ENCODE measurements at places on chromosomes 3 and 15. TPM values are rescaled to one million over a fixed set of nuclear protein-coding genes. Genes with fewer than 3 reads are reported as not detected.

DNA sequence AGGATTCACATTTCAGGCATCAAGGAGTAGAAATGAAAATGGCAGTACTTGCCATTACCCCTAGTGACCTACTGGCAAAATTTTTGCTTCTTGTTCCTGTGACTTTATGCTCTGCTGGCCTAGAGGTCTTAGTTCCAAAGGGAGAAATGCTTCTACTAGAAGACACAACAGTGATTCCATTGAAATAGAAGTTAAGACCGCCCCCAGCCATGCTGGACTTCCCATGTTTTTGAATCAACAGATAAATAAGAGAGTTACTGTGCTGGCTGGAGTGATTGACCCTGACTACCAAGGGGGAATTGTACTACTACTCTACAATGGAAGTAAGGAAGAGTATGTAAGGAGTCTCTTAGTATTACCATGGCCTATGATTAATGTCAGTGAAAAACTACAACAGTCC is 196.2 kb upstream of the AZI2 start:
- no peak for DNase-seq

SERPINI2 gene
- 0.40 TPM for total RNA-seq

GRCh38 chr15:39663704-39664250 is 82.9 kb downstream of the THBS1 start:
- no peak for DNase-seq

DNA sequence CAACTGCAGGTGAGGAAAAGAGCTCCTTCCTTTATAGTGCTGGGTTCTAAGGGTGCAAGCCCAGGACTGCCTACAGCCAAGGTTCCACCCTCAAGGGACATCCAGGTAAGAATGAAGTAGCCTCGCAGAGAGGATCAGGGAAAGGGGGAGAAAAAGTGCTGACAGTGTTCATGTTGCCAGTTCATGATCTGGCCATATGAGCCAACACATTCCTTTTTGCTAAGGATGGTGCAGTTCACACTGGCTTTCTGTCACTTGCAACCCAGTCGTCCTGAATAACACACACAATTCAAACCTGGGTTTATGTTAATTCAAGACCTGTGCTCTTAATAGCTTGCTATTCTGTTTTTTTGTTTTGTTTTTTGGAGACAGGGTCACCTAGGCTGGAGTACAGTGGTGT is 9.0 kb downstream of the CLN6 start:
- no peak for DNase-seq

DNA sequence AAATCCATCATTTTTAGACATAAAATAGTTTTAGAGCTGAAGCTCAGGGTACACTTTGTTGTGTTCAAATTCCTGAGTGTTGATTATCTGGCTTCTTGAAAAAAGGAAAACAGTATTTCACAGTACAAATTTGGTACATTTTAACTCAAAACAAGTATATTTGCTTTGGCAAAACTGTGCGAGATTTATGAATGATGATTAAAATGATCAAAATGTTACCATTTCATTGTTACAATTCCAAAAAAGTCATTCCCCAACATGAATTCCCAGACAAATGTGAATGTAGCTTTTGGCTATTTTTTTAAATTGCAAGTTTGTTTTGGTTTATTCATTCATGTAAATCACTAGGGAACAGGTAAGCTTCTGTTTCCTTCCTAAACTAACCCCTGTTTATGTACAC is 347.4 kb upstream of the DCBLD2 start:
- no peak for DNase-seq

TRIM59 gene
- 0.19 TPM for total RNA-seq

GLDN gene
- total RNA-seq: 9.1 TPM

PCOLCE2 gene
- total RNA-seq: 52.7 TPM

COL6A6 gene
- 1.7 TPM for total RNA-seq

- DNase-seq: no peak
Measured at GRCh38 chr15:69548395-69549180, 96.0 kb downstream of the RPLP1 start.

- DNase-seq: no peak
Measured at GRCh38 chr15:65819563-65819960, 27.5 kb upstream of the DENND4A start.

DNA sequence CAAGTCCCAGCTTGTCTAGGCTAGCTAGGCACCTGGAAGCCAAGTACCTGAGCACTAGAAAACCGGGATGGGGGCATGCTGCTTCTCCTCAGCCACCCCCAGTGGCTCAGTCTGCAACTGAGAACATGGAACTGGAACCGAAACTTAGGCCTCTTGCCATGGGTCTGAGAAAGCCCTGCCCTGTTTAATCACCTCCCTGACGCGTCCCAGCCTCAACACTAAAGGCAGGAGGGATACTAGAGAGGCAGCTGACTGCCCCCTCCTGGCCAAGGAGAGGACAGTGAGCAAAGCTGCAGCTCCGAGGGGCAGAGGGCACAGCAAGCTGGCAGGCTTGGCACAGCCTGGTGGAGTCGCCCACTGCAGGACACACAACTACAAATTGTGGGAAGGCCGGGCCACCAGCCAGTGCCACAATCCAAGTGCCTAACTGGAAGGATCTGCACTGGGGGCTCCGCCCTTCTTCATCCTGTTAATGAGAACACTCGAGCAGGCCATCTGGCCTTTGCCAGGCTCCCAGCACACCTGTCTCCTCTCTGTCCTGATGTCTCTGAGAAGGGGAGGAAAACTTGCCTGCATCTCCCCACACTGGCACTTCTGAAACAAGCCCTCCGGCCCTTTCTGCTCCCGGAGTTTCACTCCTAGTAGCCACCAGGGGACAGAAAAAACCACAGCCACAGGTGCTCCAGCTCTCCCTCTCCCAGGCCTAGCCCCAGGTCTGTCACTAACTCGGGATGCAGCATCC is 53.7 kb downstream of the BDH1 start:
- no peak for DNase-seq

SHF gene
- total RNA-seq: 3.3 TPM
